HCT116 (cell line): ENCODE measurements at places on chromosomes 6 and 20.
A peak's percentile ranks its signal among the peaks of the same experiment; 100 is the strongest.

GRCh38 chr20:53493311-53493857, 100.3 kb downstream of the ZNF217 start:
- DNase-seq: no peak

GRCh38 chr6:133644548-133644891, 244.4 kb upstream of the TCF21 start:
- no peak for DNase-seq

DNA sequence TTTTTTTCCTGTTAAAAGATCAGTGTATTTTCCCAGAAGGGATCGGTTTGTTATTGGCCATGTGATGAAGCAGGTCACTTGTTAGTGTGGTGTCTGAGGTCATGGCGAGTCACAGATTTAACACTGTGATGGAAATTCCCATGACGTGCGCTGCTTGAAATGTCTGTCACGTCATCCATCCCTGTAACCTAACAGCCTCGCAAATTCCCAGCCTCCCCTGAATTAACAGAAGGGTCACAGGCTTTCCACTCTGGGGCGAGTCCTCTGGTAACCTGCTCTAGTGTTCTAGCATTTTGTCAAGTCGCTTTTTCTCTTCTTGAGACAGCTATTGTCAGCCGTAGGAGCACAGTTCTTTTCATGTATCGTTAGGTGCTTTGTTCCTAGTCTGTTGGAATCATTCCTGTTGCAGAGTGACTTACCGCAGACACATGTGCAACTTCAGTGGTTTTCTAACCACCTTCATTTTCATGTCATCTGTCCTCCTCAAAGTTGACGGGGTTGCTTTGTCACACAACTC, 137.2 kb downstream of the MAP3K4 start:
- DNase-seq: peak; percentile 21

DNA sequence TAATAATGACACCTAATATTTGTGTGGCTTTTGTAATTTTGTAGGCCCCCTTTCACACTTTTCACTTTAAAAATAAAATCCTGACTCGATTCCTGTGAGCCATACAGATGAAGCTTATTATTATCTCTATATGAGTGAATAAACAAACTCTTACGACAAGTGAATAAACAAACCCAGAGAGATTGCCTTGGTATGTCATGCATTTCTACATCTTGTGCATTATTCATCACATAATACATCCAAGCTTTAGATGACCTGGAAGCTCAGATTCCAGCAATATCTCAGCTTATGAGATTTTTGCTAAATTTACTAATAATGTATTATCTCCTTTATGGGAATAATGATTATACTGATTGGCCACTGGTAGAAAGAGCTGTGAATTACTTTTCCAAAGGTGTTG, 248.2 kb downstream of the TBX18 start:
- DNase-seq: no peak

DNA sequence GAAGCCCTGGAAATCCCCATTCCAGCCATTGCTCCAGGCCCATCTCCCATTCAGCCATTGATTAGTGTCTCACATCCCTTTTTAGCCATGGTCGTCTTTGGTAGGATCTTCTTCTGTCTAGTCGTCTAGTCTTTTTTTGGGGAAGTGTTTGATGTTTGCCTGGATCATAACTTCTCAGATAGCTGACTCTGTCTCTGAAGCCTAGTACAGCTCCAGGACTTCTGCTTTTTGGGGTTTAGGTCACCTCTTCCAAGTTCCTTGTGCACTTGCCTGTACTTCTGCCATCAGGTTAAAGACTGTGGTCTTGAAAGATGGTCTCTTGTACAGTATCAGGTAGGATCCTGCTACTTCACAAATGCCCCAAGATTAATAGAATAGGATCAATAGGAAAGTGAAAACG, 553.5 kb downstream of the PKHD1 start:
- no peak for DNase-seq

DNA sequence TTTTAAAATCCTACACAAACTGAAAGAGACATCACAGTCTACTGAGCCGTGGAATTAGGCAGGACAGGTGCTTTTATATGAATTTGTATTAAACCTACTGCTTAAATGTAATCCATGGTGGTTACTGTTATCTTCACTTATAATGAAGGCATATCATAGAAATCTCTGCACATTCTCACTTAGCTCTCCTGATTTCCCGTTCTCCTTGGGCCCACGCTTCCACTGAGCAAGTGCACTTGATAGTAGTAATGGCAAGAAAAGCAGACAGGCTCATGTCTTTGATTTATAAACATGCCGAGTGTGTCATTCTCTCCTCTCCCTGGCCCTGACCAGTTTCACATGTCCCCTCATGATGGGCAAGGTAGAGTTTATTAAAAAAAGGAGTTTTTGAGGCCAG, 186.3 kb downstream of the HIVEP2 start:
- no peak for DNase-seq

- no peak for DNase-seq
These were observed 80.4 kb downstream of the RIN2 start for GRCh38 chr20:19838468-19838867.

DNA sequence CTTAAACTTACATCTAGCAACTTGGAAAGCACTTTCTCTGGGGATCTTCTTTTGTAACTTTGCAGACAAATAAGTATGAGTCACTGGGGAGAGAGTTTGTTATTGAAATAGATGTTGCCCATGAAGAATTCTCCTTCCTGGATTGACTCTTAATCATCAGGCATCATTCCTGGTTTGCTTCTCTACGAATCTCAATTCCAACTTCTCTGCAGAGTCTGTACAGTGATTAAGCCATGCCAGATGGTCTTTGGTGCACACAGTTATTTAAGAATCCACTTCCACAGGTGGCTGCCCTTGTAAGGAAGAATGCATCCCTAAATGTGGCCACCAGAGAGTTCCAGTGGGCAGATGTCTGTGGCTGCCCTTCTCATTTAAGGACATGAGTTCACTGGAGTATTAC, 25.7 kb downstream of the MYCT1 start:
- DNase-seq: no peak

DNA sequence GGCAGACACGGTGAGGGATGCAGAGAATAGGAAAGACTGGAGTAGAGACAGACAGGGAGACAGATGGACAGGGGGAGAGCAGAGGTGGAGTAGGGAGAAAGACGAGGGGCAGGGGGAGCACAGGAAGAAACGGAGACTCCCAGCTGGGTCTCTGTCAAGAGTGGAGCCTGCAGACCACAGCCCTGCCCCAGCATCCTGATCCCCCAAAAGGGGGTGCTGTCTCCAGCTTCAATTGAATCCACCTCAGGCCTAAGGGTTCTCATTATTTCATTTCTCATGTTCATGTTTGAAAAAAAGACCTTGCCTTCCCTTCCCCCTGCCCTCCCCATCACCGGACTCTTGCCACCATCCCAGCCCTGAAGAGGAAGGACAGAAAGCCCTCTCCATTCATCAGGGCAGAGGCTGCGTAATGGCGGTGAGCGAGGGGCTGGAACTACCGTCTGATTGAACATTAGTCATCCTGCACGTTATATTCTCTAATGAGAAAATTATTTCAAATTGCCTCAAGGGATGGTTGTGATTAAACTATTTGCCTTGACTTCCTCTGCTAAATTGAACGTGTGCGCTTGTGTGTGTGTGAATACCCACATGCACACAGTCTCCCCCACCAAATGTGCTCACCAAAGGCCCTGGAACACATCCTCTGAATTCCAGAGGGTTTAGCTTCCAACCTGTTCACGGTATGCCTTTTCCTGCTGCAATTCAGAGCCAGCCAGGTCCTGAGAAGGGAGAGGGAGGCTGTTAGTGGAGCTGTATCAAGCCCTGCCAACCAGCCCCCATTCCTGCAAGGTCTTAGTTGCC, 98.3 kb downstream of the CDC5L start:
- no peak for DNase-seq

DNA sequence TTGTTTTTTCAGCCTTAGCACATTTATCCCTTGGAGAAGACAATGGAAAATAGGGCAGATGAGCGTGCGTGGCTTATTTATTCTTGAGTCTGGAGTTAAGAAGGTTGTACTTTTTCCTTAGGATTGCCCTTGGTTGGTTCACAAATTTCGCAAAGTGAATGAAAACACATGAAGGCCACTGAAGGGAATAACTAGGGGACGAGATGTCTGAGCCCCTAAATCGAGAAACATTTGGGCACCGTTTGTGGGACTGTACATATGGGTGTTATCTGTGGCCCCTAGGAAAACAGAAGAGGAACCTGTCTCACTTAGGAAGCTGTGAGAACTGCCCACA, 19.4 kb upstream of the TRIM27 start:
- DNase-seq: no peak

DNA sequence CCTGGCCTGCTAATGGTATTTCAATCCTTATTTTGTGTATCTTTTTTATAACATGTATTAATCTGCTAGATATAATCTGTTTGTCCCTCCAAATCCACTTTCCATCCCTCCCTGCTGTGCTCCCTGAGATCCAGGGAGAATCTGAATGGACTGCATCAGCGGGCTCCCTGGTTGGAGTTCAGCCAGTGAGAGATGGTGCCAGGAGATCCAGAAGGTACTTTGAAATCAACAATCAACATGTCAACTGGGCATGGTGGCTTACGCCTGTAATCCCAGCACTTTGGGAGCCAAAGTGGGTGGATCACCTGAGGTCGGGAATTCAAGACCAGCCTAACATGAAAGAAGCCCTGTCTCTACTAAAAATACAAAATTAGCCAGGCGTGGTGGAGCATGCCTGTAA, 4.4 kb downstream of the ATF6B start:
- no peak for DNase-seq

DNA sequence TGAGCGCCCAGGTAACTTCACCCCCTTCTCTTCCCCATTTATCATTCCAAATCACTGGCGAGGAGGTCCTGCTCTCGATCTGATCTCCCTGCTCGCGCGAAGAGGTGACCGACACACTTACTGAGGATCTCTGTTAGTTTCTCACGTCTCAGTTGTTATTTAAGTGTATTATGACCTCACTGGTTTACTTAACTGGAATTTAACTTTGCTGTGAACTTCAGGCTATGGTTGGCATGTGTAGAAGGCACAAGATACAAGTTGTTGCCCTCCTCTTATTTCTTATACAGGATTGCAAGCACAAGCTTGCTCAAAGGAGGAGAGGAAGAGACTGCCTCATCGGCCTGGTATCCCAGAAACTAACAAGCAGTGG, 1.2 kb downstream of the RNF217 start:
- DNase-seq: no peak

GRCh38 chr6:12174878-12175277, 115.3 kb upstream of the EDN1 start:
- no peak for DNase-seq

GRCh38 chr6:25154034-25154596, 125.1 kb upstream of the CARMIL1 start:
- no peak for DNase-seq

DNA sequence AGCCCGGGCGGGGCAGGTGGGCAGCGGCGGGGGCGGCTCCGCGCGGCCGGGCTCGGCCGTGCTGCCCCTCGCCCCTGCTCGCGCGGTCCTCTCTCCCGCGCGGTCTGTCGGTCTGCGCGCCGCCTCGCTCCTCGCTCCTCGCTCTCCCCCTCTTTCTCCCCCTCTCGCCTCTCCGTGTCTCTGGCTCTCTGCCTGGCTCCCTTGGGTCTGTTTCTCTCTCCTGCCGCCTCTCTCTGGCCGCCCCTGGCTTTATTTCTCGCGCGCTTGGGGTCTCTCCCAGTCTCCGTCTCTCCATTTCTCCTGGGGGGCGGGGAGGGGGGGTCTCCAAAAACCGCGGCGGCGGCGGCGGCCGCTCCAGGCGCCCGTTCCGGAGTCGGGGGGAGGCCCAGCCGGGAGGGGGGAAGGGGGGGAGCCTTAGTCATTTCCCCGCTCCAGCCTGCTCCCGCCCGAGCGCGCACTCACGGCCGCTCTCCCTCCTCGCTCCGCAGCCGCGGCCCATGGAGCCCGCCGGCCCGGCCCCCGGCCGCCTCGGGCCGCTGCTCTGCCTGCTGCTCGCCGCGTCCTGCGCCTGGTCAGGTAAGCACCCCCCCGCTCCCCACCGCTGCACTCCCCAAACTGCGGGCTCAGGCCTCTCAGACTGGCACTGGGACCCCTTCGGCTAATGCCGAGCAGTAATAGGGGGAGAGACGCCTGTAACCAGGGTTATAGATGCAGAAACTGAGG, at the start of gene SIRPA:
TSS of gene SIRPA (plus strand) at position 457 of the 723 bp plus-strand sequence. CDS start at position 498, 41 bp downstream.
- no peak for DNase-seq

- DNase-seq: peak; percentile 7
These were observed 39.2 kb upstream of the RNF8 start for GRCh38 chr6:37314487-37315156.

DNA sequence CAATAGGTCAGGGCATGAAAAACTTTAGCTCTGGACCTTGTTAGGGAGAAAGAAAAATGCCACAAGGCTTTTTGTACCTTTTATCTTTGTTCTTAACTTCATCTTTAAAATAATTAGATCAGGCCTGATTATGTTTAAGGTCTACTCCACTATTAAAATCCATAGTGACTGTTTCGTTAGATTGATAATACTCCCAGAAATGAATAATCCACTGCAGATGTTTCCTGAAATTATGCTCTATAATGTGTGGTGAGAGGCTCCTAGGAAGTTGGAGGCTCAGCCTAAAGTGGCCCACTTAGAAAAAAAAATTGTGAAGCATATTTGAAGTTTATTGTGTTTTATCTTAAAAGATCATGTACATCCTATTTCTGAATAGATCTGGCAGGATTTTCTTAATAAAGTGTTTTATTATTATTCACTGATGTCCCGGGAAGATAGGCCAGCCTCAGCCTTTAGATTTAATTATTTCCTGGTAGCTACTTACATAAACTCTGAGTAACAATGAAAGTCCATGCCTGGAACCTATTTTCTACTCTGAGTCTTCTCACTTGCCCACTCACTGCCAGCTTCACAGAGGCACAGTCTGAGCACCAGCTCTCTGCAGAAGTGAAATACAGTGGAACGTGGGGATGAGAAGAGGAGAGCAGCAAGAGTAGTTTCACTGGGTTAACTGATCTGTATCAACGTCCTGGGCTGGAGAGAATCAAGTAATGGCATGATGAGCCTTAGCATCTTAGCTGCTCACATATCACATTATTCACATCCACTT, 126.8 kb upstream of the TMEM170B start:
- DNase-seq: no peak

DNA sequence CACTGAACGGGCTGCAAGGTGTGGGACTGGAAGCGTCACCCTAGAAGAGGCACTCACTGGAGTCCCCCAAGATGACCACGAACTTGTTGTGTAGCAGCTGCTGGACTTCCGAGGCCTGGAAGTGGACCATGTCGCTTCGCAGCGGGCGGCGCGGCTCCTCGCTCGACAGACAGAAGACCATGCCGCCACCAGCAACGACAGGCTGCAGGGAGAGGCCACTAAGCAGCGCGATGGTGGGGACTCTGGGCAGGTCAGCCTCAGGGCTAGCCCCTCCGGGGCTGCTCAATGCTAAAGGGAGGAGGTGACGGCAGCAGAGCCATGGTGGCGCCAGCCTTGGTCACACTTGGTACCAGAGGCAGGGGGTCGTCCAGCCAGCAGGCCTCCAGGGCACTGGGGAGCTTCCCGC, 720 bp downstream of the PCED1A start:
- DNase-seq: no peak

DNA sequence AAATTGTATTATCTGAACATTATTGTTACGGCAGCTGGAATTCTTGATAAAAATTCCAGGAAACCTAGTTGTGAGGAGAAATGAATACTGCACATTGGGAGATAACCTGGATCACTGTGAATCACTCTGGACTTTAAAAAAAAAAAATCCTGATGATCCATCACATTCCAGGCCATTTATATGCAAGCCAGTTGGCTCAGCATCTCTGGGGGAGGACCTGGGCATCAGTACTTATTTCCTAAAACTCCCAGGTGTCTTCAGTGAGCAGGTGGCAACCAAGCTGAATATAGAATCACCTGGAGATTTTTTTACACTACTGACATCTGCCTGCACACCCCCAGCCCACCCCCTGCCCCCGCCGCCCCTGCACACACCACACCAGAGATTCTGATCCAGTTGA, 39.1 kb upstream of the SIRT5 start:
- DNase-seq: no peak

- no peak for DNase-seq
These were observed 91.7 kb downstream of the RNF182 start for GRCh38 chr6:14016432-14016831.
